ENCODE measurements at places on chromosomes 12 and 14.

GRCh38 chr14:30791522-30792351, 82.6 kb upstream of the COCH start:
- DNase-seq, result no peak

- DNase-seq, result no peak
Observed at GRCh38 chr14:74425525-74426201, 347 bp downstream of the SYNDIG1L start.

- no peak for DNase-seq
Observed at GRCh38 chr12:127254420-127254955, 1012.5 kb upstream of the TMEM132C start.

GRCh38 chr12:49322367-49322707, 718 bp upstream of the TROAP start:
- DNase-seq, result no peak

DNA sequence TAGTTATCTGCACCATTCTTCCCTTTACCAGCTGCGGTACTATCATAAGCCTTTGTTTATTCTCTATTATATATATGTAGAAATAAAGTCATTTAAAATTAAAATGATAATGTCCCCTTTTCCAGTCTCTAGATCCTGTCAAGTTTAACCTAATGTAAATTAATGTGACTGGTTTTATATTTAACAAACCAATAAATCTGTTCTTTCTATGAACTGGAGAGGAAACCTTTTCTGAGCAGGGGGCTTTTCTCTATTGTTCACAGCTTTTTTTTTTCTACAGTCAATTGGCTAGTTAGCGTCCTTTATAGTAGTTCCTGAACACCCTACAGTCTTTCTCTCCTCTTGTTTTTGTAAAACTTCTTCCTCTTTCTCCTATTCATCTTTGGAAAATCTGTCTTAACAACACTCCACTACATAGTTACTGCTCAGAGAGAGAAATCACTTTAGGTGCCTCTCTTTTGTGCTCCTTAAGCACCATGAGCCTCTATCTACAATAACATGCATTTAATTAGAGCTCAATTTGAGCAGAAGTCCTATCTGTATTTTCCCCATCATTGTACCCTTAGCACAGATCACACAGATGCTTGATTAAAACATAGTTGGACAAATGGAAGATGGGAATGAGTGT, 332.6 kb upstream of the SYT1 start:
- no peak for DNase-seq

DNA sequence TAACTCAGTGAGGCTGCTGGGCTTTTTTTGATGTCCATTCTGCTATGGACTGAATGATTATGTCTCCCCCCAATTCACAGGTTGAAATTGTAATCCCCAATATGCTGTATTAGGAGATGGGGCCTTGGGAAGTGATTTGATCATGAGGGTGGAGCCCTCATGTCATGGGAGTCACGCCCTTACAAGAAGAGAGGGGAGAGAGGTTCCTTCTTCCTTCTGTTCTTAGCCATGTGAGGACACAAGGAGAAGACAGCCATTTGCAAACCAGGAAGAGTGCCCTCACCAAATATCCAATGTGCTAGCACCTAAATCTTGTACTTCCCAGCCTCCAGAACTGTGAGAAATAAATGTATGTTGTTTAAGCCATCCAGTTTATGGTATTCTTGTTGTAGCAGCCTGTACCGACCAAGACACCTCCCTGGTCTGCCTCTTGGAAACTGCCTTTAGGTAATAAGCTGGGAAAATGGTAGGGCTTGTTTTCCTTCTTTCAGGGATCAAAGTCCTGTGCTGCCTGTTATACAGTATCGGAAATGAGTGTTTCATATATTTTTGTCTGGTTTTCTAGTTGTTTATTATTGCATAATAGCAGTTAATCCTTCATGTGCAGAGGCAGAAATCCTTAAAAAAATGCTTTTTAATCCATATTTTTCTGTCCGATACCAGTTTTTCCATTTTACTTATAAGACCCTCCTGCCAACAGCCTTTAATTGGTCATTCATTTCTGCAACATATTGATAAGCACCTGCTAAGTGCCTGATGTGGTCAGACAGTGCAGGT, 16.3 kb downstream of the BORCS5 start:
- DNase-seq, result no peak

GRCh38 chr12:31308116-31308515, 17.8 kb downstream of the SINHCAF start:
- DNase-seq, result no peak

DNA sequence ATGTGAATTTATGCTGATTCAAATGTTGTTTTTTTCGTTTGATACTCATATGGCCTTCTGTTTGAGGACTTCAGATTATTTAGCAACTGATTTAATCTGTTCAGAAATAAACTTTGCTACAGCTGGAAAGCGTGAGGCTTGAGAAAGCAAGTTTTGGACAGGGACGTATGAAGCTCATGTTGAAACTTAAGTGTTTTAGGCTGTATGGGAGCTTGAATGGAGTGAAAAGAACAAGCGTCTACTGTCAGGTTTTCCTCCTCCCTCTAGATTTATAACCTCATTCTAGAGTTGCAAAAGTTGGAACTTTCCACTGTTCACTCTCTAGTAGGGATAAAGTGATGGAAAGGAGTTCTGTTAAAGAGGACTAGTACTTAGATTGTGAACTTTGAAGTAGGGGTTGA, 1.0 kb downstream of the PRPF39 start:
- DNase-seq, result peak; percentile 29

- DNase-seq, result peak; percentile 38
Observed at GRCh38 chr14:103144085-103144484, 20.8 kb downstream of the TNFAIP2 start.

- no peak for DNase-seq
Observed at GRCh38 chr12:64714551-64714968, 44.6 kb downstream of the GNS start.

- no peak for DNase-seq
Observed at GRCh38 chr12:19525274-19525673, 86.0 kb downstream of the AEBP2 start.

DNA sequence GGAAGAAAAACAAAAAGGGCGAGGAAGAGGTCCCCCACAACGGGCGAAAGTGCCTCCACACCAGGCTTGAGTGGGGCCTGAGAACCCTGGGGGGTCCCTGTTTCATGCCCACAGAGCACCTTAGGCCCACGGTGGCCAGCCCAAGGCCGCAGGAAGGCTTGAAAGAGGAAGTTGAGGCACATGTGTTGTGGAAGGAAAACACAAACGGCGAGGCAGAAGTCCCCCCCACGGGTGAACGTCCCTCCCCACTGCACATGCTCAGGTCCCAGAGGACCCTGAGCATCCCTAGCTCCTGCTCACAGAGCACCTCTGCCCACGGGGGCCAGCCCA, 371.5 kb downstream of the ALG10 start:
- DNase-seq, result no peak

DNA sequence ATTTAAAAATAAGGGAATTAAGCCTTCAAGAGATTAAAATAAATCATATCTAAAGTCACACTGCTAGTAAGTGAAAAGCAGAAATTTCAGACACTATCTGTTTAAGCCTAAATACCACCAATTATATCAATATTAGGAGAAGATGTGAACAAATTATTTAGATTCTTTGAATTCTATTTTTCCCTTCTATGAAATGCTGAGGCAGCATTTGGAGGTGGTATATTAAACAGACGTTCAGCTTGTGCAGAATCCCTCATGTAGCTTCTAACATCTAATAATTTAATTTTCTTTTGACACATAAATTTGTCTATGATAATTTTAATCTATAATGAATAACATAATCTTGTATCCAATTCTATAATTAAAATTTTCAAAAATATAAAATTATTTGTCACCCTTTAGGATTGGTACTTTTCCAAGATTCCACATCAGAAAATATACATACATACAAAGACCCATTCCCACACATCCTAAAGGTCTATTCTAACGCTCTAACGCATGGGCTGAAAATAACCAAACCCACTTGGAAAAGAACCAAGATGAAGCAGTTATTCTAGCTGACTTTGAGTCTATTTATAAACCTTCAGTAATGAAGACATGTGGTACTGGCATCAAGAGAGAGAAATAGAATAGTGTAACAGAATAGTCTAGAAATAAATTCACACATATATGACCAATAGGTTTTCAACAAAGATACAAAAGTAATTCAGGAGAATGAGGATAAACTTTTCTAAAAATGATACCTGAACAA, 751.8 kb downstream of the GALC start:
- no peak for DNase-seq

DNA sequence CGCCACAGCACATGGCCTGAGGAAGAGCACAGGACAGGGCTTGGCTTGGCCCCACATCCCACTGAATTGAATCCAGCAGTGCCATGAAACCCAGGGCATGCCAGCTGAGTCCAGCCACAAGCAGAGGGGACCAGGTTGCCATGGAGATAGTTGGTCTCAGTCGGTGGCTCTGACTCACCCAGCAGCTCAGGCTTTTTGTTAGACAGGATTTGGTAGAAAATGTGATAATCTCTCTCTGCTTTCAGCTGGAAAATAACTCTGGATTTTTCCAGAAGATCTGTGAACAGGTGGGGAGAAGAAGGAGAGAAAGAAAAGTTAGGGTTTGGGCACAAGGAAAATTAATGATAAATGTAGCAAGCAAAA, 4.8 kb downstream of the MYH7 start:
- DNase-seq, result peak; percentile 12

GRCh38 chr12:27284751-27285150, 40.7 kb downstream of the STK38L start:
- peak; percentile 21 for DNase-seq

DNA sequence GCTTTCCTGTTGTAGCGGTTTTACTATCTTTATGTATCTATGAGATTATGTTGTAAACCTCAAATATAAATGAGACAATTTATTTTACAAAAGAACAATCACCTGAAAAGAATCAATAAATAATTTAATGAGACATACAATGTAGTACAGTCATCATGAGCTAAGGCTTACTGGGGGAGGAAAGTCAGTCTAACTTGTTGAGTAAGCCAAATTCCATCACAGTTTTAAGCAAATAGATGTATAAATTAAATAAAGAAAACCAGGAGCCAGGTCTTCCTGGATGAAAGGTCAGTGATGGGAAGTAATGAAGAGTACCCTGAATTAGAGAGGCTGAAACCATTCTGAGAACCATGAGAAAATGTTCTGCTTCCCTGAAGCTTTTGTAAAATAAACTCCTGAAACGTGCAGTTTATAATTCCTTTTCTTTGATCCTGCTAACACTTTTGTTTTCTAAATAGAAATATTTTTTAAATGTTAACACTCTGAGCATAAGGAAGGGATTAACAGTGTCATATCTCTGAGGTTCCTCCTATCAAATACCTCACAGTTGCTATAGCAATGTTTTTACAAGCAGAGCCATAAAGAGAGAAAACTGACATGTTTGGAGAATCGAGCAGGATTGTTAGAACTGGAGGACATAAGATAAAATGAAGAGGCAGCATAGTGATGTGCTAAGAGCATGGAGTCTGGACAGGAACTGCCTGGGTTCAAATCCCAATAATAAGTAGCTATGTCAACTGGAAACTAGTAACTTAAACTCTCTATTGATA, 444.9 kb upstream of the FOXG1 start:
- DNase-seq, result peak; percentile 33

DNA sequence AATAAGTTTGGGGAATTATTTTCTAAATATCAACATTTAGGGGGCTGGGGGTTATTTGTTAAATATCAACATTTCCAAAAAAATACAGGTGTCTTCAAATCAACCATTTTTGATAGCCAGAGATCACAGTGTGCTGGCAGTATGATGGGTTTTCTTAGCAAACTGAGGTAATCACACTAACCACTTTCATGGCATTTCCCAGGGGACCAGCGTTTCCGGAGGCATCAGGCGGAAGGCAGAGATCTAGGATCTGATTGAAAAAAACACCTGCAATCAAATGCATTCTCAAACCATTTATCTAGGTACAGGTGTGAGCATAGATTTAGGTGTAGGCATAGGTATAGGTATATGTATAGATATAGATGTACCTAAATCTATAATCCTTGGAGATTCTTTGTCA, 34.6 kb downstream of the GLRX5 start:
- no peak for DNase-seq

GRCh38 chr12:66152732-66153131, 17.1 kb downstream of the TMBIM4 start:
- DNase-seq, result no peak

DNA sequence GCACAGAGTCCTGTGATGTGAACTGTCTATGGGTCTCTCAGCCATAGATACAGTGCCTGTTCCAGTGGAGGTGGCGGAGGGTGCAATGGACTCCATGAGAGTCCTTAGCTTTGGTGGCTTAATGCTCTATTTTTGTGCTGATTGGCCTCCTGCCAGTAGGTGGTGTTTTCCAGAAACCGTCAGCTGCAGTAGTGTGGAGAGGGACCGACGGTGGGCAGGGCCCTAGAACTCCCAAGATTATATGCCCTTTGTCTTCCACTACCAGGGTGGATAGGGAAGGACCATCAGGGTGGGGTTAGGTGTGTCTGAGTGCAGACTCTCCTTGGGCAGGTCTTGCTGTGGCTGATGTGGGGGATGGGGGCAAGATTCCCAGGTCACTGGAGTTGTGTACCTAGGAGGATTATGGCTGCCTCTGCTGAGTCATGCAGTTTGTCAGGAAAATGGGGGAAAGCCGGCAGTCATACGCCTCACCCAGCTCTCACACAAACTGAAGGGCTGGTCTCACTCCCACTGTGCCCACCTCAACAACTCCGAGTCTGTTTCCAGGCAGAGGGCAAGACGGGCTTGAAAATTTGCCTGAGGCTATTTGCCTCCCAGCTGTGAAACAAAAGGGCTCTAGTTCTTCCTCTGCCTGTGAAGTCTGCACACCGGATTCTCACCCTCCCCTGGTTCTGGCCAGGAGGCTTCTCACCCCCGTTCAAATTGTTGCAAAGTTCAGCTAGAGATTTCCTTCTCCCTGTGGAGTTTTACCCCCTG, 24.9 kb upstream of the ZDHHC17 start:
- no peak for DNase-seq

DNA sequence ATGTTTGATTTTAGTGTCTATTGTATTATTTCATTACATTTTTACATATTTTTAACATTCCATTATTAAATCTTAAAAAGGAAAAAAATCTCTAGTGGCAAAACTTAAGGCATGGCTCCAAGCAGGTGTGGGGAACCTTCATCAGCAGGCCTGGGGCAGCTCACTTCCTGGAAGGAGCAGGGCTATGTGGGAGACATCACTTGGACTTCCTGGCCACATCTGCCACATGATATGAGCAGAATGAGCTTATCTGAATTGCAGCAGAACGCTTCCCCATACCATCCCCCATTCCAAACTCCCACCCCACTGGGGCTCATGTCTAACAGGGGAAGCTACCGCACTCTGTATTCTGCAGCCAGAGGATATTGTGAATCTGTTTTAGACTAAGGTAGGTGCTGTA, 35.0 kb upstream of the KCNA1 start:
- no peak for DNase-seq

DNA sequence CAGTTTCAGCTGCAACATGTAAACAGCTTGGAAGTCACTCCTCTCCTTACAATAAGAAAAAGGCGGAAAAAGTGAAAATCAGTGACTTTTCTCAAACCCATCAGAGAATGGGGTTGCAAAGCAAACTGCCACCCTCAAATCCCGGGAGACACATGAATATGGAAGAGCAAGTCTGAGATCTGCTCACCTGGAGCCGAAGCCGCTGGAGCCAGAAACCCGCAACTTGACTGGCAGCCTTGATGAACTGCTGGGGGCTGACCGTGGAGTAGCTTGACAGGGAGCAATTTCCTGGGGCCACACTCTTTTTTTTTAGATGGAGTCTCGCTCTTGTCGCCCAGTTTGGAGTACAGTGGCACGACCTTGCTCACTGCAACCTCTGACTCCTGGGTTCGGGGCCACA, 208.2 kb downstream of the KIF26A start:
- DNase-seq, result no peak

- no peak for DNase-seq
Observed at GRCh38 chr12:132717011-132717410, 6.4 kb downstream of the PGAM5 start.
